Esophagus squamous epithelium (tissue), 5 donors: ENCODE measurements at places on chromosomes 11 and 22.

GRCh38 chr11:120597250-120598215 is 86.0 kb downstream of the GRIK4 start:
- DNase-seq = no peak

DNA sequence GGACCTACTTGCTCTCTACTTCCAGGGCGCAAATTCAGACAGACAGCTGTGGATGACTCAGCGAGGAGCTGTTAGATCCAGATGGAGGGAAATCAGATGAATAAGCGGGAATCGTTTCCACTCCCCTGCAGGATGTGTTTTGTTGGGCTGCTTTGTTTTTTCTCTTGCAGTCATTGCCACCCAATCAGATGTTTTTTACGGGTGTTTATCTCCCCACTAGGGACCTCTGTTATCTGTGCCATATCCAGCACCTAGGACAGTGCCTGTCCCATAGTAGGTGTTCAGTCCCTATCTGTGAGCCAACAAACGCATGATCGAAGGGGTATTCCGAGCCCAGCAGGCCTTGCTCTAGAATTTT is 51.1 kb upstream of the PARVG start:
- no peak for DNase-seq

DNA sequence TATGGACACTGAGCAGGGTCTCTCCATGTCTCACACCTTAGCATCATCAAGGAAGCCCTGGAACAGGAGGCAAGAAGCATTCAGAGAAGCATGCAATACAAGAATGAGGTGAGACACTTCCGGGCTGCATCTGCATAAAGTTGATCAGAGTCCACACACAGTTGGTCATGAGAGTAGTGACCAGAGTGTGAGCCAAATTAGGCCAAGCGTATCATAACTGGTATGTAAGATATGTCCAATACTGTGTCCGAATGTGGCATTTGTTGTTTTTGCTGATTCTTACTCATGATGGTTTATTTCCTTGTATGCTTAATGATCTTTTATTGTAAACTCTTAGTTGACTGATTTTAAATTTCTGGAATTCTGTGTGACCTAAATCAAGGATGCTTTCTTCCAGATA is 315.7 kb downstream of the INSC start:
- no peak for DNase-seq

DNA sequence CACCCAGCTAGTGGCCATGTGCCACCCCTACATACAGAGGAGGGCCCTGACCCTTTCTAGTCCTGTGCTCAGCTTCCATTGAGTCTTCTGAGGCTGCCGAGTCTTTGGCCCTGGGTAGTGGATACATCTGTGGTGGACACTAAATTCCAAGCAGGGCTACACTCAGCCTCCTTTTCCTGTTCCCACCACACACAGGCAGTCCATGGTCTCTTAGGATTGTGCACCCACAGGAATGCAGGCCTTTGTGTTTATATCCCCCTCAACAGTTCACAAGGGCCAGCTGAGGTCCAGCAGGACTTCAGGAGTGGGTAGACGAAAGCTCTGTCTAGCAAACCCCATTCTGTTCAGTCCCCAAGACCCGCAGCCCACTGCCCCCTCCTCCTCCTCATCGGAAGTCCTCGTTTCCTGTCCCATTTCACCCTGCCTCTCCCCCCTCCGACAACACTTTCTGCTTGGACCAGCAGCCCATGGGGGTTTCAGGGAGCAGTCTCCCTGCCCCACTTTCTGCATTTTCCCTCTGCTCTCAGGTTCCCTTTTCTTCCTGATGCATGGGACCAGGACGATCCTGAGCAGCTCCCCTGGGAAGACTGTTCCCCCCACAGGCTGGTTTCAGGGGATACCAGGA is 91.8 kb downstream of the SWAP70 start:
- no peak for DNase-seq

- no peak for DNase-seq
Observed at GRCh38 chr11:67262731-67263675, 3.3 kb upstream of the GRK2 start.

- no peak for DNase-seq
Observed at GRCh38 chr11:88169471-88169870, 5.8 kb downstream of the RAB38 start.

GRCh38 chr11:118370774-118371173 is 11.4 kb downstream of the UBE4A start:
- DNase-seq = no peak

- no peak for DNase-seq
Observed at GRCh38 chr22:38246692-38247091, 26.1 kb downstream of the TMEM184B start.
